ENCODE measurements at places on chromosomes 4 and X. TPM values are rescaled to one million over a fixed set of nuclear protein-coding genes. Genes with fewer than 3 reads are reported as not detected.

Gene RNF212
- polyA plus RNA-seq = 20.8 TPM

Gene ARHGAP36
- not detected for polyA plus RNA-seq

Gene ENPP6
- polyA plus RNA-seq = 7.2 TPM

Gene STPG2
- polyA plus RNA-seq = 0.43 TPM

Gene NKX1-1
- polyA plus RNA-seq = not detected

All from kidney (tissue), 22 donors.